Astrocyte of the cerebellum (primary cell): ENCODE measurements at places on chromosomes 3 and 15.

- no peak for DNase-seq
Measured at GRCh38 chr3:176920766-176921160, 276.5 kb downstream of the TBL1XR1 start.

- DNase-seq = no peak
Measured at GRCh38 chr3:30347679-30348216, 258.7 kb upstream of the TGFBR2 start.

GRCh38 chr15:28178290-28178689, 79.2 kb upstream of the OCA2 start:
- DNase-seq = no peak

DNA sequence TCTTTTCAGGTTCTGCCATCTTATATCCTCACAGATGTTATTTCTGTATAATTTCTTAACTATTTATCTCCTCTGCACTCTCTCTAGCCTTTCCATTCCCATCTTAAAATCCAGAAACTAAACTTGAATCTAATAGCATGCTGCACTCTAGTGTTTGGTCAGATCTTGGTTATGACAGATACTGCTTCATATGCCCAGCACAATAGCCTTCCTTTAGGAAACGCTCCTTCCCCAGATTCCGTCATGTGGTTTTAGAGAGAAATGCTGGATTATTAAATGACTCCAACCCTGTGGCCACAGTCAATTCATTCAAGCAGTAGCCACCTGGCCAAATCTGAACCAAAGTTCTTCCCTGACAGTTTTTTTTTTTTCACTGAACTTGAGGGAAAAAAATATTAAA, 19.4 kb downstream of the RASGRP1 start:
- DNase-seq = no peak

- no peak for DNase-seq
Measured at GRCh38 chr3:100088735-100089368, 25.4 kb downstream of the FILIP1L start.

GRCh38 chr3:194314388-194315068, 36.6 kb downstream of the CPN2 start:
- DNase-seq = no peak

- DNase-seq = no peak
Measured at GRCh38 chr3:185645596-185646381, 59.7 kb downstream of the SENP2 start.
